ENCODE measurements at places on chromosomes 6 and 20. TPM values are rescaled to one million over a fixed set of nuclear protein-coding genes. Genes with fewer than 3 reads are reported as not detected.

Gene BMP7
- total RNA-seq: 1.4 TPM

Gene C20orf202
- total RNA-seq: 0.55 TPM

Gene DDX39B
- 147 TPM for total RNA-seq

Gene ARMH2
- total RNA-seq: not detected

Gene SIRPD
- not detected for total RNA-seq

Gene HEY2
- total RNA-seq: 0.79 TPM

Gene XKR7
- not detected for total RNA-seq

Gene NKAIN2
- total RNA-seq: not detected

Gene CASS4
- 1.1 TPM for total RNA-seq

Gene BANF2
- not detected for total RNA-seq

Gene MCHR2
- not detected for total RNA-seq

Gene GINS1
- 1.4 TPM for total RNA-seq

Gene PDYN
- total RNA-seq: not detected

Gene LY6G5C
- total RNA-seq: 2.2 TPM

Gene VEGFA
- total RNA-seq: 201 TPM

Gene SMPDL3A
- 353 TPM for total RNA-seq

Gene SFTA2
- total RNA-seq: not detected

DNA sequence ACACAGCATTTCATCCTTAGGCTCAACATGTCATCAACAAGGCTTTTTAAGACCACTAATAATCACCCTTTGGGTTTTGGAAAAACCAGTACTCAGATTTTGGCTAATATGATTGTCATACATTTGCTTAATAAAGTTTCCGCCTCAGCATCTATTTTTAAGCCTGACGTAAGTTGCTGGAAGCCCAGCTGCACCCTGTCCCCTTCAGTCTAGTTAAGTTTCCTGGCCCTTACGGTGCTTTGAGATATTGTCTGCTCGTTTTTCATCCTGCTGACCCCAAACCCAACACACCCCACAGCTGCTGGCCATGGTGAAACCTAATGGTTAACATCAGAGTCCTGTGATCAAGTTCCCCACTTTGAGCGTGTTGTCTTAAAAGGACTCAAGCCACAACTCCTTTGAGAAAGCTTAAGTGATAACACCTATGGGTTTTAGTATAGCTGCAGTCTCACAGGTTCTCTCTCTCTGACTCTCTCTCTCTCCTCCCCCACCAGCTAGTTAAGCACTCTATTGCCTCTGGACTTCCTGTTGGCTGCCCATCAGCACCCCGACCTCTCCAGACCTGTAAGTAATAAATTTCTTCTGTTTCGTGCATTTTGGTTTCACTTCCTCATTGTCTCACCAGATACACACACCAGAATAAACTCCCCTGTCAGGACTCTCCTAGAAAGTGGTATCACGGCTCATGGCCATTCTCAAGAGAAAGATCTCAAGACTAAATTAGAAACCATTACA is 802.0 kb downstream of the C6orf118 start:
- DNase-seq: no peak

DNA sequence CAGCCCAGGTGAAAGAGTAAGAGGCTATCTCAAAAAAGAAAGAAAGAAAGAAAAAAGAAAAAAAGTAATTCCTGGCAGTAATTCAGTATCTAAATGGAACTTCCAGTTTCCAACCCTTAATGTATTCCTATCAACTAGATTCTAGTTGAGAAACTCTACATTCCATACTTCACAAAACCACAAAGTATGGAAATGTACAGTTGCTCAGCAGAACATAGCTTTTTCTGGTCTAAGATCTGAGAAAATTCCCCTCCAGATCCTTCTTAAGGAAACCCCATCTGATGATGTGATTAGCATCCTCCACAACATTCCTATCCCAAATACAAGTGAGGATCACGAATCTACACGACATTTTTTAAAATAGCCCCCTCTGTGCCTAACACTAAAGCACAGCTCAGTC is 3.6 kb downstream of the ARMH2 start:
- DNase-seq: no peak

GRCh38 chr6:109516929-109517328 is 33.9 kb upstream of the ZBTB24 start:
- DNase-seq: no peak

DNA sequence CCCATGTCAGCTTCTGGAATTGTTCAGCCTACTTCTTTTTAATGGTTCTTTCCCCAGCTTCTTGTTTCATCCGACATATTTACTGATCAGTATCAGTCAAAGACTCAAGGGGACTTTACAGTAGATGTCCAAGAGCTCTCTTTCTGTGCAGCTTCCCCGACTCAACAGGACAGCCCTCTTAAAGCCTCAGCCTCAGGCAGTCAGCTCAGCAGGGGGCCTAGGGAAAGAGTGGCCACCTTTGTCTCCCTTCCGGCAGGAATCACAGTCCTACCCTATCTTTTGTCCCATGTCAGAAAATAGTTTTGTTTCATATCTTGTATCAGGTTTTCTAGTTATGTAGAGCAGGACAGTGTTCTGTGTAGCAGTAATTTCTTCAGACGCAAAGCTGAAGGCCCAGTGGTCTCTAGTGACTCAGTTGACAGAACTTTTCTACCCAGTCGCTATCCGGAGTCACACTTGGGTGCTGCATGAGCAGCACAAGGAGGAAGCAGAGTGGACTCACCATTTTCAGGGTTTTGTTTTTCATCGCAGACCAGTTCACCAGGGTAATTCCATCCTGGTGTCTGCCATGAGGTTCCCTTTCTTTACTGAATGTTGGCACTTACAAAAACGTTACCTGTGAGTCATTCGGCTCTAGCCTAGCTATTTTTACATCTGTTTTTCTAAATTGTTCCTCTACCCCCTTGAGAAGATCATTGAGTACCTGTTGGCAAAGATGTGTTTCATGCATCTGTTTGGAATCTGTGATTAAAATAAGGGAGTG is 47.7 kb downstream of the SPATA2 start:
- DNase-seq: no peak

DNA sequence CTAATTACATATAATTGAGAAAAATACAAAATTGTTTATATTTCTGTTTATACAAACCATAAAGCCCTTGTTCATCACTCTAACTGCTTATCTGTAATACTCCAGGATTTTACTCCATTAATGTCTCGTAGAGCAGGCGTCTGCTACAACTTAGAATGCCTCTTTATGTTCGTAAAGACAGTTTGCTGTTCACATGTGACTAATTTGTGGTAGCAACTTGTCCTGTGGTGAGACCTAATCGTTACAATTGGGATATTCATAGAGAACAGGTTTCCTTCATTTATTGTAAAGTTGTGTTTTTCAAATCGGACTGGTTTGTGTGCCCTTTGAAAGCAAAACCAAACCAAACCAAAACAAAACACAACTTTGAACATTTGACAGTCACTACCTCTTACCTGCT is 149.7 kb downstream of the ASCC3 start:
- no peak for DNase-seq

DNA sequence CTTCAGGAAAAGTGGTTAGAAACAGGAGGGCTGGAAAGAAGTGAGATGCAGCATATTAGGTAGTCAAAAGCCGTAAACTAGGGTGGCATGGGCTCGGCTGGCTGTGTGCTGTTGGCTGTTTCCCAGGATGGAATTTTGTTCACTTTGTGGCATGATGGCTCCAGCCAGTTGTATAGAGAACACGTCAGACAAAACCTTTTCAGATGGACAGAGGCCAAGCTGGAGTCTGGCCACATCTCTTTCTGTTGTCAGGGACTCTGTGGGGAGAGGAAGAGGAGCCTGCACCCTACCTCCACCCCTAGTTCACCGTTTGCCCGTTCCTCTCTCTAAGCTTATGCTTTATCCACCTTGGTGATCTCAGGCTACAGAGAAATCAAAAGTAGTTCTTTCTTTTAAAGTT is 22.0 kb downstream of the C6orf89 start:
- peak; percentile 44 for DNase-seq

DNA sequence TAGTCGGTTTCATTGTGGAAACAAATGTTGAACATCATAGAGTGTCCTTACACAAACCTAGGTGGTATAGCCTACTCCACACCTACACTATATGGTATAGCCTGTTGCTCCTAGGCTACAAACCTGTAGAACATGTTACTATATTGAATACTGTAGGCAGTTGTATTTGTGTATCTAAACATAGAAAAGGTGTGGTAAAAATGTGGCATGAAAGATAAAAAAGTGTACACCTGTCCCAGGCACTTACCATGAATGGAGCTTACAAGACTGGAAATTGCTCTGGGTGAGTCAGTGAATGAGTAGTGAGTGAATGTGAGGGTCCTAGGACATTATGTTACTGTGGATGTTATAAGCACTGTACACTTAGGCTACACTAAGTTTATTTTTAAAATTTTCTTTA is 103.0 kb downstream of the ZFAND3 start:
- DNase-seq: no peak

GRCh38 chr20:25369529-25369928 is 21.1 kb downstream of the ABHD12 start:
- DNase-seq: no peak

DNA sequence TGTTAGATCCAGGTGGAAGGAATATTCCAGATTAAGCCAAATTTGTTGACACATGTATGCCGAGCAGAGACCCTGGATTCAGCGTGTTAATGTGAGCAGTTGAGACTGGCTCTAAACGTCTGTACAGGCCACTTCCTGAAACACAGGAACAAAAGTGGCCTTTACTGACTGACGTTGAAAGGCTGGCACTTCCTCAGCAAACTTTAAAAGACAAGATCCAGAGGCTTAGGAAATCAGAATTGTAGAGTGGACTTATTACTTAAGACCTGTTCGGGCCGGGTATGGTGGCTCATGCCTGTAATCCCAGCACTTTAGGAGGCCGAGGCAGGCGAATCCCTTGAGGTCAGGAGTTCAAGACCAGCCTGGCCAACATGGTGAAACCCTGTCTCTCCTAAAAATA is 125.7 kb upstream of the ARID1B start:
- no peak for DNase-seq

DNA sequence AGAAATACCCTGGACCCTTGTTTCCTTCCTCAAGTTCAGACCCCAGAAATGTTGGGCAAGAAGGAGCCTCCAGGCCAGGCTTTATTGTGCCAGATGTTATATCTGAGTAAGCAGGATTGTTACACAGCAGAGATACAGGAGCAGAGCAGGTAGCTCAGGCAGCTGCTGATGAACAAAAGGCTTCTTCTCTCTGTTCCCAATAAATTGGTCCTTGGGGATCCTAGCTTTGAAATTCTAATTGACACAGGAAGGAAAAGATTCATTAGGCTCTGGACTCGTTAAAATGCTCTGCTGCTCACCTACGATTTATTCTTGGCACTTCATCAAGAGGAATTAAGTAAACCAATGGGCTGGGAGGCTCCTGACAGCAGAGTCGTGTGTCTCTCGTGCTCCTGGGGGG is 54.2 kb downstream of the RALY start:
- DNase-seq: no peak

- no peak for DNase-seq
Measured at GRCh38 chr6:165635965-165636364, 27.1 kb downstream of the PDE10A start.

GRCh38 chr6:113936093-113936934 is 34.6 kb downstream of the HDAC2 start:
- no peak for DNase-seq

DNA sequence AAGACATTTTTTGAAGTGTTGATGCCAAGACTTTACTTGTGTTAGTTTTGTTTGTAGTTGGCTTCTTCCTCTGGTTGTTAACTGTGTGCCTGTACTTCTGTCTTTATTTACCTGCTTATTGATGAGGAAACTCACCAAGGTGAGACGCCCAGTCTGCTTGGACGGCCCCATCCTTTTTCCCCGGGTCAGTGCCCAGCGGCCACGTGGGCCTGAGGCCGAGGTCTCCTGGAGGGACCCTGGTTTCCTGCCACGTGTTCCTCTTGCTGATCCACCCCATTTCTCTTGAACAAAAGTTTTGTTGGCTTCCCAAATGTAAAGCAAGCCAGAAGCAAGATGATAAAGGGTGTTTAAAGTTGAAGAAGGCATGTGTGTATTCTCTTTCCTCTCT is 24.8 kb downstream of the DUSP22 start:
- no peak for DNase-seq

- no peak for DNase-seq
Measured at GRCh38 chr20:472137-472846, 10.0 kb upstream of the TBC1D20 start.

GRCh38 chr6:20800229-20800628 is 266.0 kb downstream of the CDKAL1 start:
- DNase-seq: no peak
